ENCODE measurements at places on chromosomes 1 and 21.

- no peak for DNase-seq
Observed at GRCh38 chr1:189983166-189983890, 494.3 kb downstream of the BRINP3 start.

DNA sequence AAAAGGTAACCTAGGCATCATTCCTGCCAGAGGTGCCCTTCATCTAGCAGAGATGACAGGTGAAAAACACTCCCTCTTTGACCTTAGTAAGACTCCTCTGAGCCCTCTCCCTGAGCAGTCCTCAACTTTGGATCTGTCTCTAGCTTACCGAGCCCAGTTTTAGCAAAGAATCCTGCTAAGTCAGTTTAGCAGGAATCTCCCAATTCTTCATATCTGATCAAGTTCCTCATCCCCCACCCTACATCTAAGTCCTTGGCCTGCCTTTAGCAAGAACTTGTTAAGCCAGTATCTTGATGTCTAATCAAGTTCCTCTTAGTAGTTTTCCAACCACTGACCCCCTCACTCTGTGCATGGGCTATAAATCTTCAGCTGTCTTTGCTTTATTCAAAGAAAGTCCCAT is 235.6 kb downstream of the OMA1 start:
- DNase-seq: no peak

- DNase-seq: no peak
Observed at GRCh38 chr1:222127526-222128152, 385.8 kb upstream of the DUSP10 start.

- peak; percentile 84 for DNase-seq
Observed at GRCh38 chr1:9110669-9111356, 18.1 kb downstream of the GPR157 start.

- DNase-seq: no peak
Observed at GRCh38 chr1:110243146-110243545, 33.0 kb downstream of the KCNC4 start.

DNA sequence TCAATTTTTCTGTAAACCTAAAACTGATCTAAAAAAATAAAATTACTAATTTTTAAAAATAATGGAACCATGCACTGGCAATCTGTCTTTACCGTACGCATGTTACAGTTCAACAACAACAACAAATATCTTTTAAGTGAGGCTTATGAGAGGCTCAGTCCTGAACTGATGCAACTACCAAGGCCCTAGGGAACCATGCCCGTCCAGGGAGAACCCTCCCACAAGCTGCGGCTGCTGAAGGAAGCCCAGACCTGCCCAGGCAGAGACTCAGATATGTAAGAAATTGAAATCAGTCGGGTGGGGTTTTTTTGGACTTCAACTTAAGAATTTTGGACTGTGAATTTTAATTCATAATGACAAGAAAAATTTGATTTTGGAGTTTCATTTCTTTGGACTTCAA is 91.1 kb downstream of the NPHP4 start:
- no peak for DNase-seq

GRCh38 chr1:64775113-64775512 is 30.2 kb downstream of the RAVER2 start:
- no peak for DNase-seq

GRCh38 chr1:34128186-34128889 is 36.7 kb downstream of the CSMD2 start:
- DNase-seq: no peak

- no peak for DNase-seq
Observed at GRCh38 chr21:39004634-39005501, 178.4 kb downstream of the PSMG1 start.

DNA sequence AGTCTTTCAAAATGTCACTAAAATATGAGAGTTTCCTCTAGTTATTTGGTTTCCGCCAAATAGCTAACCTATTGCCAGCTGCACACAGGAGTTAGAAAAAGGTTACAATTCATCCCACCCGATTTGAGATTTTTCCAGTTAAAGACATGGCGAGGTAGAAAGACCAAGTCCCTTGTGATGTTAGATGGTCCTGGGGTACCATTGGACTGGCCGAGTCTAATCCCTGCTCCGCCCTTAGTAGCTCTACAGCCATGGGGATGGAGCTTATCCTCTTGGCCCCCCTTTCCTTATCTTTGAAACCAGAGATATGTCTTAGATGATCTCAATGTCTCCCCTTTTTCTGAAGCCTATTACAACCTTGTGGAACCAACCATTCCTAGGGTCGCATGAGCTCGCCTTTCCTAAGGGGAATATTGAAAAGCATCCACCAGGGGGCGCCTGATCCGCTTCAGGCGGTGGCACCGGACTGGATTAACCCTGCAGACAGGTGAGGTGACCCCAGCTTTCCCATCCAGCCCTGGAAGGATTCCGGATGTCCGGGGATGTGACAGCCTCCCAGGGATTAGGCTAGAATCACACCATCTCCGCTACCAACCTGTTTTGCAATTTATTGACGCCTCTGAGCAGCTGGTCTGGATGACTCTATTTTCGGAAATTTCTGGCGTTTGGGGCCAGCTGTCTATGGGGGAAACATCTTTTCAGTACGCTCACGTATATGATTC is 68.3 kb upstream of the SIM2 start:
- peak; percentile 62 for DNase-seq

DNA sequence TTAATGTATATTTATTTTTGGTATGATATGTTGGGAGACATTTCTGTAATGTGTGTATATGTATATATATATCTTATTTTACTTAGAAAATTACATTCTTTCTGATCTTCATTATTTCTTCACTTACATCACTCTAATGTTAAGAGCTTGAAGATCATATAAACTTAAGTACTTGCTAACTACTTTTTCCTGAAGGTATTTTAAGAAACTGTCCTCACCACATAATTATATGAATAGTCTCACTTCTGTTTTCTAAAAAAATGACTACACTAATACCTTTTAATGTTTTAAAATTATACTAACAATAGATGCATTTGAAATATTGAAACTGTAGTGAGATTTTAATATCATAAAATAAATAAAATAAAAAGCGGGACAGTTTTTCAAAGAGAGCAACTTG is 377.1 kb downstream of the LRRIQ3 start:
- DNase-seq: no peak

- no peak for DNase-seq
Observed at GRCh38 chr1:165451691-165452090, 6.8 kb upstream of the RXRG start.

- no peak for DNase-seq
Observed at GRCh38 chr1:244160455-244161235, 109.6 kb downstream of the ZBTB18 start.

DNA sequence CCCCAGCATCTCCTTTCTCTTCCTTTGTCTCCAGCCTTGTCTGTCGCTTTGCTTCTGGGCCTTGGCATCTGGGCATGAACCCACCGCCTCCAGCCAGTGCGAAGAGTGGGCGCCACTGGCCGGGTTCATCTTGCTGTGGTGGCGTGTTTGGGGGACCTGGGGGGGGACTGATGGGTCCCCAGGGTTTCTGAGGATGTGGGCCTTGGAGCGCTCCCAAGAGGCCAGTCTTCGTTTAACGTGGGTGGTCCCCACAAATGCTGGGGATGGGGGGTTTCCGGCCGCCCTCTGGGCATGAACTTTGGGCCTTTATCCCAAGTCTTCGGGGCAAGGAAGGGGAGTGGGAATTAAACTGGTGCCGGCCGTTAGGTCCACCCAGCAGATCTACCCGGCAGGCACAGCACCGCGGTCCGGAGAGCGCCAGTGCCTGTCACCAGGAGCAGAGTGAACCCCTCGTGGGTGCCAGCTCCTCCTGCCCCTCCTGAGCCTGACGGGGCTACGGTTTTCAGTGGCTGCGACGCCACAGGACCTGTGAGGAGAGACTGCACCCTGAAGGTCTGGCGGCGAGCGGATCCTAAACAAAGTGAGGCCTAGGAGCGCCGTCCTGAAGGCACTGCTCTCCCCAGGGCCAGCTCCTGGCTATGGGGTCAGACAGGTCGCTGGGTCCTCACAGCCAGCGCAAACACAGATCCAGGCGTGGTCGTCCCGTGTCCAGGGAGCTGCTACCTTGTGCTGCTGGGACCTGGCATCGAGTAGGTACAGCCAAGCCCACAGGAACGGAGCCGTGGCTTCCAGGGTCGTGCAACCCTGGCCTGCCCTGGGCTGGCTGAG is 12.1 kb upstream of the C1orf174 start:
- no peak for DNase-seq

DNA sequence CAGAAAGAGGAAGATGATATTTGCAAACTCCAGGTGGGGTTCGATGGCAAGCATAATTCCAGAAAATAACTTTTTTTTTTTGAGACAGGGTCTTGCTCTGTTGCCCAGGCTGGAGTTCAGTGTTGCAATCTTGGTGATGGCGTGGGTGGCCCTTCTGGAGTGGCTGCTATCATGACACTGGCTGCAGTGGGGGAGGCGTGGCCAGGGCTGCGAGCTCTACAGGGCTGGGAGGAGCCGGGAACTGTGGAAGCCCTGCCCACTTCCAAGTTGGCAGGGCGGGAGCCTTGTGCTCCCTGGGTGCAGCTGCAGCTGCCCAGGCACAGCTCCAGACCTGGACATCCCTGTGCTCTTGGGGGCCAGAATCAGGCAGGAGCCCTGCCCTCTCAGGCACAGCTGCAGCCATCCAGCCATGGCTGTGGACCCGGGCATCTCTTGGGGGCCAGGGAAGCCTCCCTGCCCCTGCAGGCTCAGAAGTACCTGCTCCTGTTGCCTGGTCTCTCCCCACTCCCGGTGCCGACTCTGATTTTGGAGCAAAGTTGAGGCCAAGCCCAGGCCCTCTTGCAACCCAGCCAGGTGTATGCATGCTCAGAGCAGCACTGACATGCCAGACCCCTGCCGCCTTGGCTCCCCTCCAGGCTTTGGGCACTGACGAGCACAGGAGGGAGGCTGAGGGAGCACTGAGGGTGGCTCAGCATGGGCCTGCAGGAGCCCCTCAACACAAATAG is 7.2 kb upstream of the BCL10 start:
- DNase-seq: no peak

DNA sequence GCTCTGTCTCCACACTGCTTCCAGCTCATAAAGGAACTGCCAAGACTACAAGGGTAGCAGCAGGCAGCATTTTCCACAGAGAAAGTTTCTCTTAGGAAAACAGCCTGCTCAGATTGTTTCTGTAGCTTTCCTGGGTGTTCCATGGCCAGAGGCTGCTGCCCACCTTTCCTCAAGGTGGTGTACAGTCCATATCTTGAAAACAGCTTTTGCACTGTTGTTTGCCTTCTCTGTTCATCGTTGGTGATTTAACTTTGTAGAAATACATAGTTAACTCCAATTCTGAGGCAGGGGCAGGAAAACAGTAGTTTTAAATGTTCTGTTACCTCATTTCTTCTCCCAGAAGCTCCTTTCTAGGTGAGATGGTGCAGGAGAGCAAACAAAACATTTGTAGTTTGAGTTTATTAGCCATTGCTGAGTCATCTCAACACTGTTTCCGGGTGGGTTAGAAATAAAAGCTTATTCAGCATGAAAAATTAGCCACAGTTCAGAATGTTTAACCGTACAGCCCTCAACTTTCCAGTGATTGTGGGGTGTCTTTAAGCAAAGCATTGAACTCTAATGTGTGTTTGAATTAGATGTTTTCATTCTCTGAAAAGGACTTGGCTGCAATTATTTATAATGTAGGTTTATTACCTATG is 41.7 kb downstream of the DIP2A start:
- DNase-seq: no peak

DNA sequence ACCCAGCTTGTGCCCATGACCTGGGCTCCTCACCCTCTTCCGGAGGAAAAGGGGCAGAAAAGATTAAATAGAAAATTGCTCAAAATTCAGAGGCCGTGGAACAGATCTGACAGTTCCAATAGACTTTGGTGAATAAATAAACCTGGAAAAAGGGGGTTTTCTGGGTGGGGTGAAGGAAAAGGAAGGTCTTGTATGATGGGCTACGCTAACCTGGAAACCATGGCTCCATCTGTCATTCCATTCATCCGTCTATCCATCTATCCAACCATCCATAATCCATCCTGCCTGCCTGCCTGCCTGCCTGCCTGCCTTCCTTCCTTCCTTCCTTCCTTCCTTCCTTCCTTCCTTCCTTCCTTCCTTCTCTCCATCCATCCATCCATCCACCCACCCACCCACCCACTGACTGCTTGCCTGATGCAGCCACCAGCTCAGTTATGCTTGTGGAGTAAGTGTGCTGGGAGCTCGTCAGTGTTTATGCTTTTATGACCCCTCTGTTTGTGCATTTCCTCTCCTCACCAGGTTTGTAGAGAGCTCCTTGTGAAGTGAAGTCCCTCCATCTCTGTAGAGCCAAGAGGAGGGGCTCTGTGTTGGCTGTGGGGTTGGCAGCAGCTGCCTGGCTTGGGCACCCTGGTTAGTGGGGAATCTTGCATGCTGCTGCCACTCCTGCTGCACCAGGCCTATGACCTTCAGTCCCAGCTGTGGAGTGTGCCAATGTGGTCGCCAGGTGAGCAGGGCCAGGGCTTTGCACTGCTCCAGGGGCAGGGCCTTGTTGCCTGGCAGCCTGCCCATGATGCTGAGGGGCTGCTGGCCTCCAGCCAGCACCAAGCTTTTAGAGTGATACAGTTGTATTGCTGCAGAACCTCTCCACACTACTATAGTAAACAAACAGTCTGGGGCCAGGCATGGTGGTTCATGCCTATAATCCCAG is 16.0 kb upstream of the POU3F1 start:
- DNase-seq: no peak

DNA sequence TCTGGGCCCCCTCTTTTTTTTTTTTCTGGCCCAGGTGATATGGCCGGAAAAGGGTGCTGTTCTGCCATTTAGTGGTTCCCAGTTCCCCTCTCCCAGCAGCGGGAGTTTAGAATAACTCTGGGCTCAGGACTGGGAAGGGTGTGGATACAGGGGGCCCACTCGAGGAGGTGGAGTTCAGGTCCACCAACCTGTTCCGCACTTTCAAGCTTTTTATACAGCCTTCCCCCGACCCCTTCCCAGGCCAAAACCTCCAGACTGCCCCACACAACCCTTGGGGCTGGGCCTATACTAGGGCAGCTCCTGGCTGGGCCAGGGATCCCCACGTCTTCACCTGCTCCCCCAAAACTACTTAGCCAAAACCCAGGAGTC is 402 bp downstream of the PLEKHG5 start:
- DNase-seq: no peak

- DNase-seq: no peak
Observed at GRCh38 chr21:33441489-33442477, 38.0 kb downstream of the TMEM50B start.

GRCh38 chr1:224879162-224879803 is 50.2 kb upstream of the DNAH14 start:
- DNase-seq: no peak

GRCh38 chr1:54549181-54549924 is 1.3 kb downstream of the ACOT11 start:
- DNase-seq: no peak

- no peak for DNase-seq
Observed at GRCh38 chr1:8562881-8563865, 245.3 kb downstream of the SLC45A1 start.

DNA sequence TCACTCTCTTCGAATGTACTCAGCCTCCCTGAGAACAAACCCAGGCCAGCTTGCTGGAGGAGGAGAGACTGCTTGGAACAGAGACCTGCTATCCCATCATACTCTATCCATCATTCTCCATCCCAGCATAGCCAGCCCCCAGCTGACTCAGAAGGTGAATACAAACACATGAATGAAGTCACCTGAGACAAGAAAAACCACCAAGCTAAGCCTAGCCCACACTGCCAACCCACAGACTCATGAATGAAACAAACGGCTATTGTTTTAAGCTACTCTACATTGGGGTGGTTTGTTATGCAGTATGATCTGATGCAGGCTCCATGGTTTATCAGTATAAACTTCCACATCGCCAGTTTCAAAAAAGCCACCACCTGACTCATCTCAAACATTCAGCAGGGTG is 395.6 kb downstream of the SETD4 start:
- DNase-seq: no peak

Data from activated naive CD4-positive, alpha-beta T cell treated with Interleukin-2 at 50 U/mL for 16 hours (primary cell).